Activated T-helper 9 cell treated with anti-CD3 and anti-CD28 coated beads, Interleukin-2, amount 50 U/mL, for 16 hours (primary cell): ENCODE measurements at places on chromosomes 6 and 20.
A peak's percentile ranks its signal among the peaks of the same experiment; 100 is the strongest.

DNA sequence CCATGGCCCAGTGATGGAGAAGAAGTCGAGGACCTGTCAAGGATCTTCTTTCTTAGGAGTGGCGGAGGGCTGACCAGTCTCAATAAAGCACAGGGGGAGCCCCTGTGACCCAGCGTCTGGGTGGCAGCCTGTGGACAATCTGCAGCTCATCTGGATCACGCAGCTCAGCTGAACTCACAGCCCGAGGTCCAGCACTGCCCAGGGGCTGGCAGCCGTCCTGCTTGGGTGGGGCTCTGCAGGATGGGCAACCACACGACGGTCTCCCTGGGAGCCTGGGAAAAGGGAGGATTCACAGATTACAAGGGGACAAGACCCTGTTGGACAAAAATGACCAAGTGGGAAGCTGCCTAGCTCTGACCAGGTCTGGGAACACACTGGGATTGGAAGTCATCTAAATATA lies 110.8 kb downstream of the MYLK4 start:
- DNase-seq: no peak

- DNase-seq: no peak
Observed at GRCh38 chr6:39330476-39330875, 8.0 kb upstream of the KCNK16 start.

GRCh38 chr20:101975-102374 lies 14.5 kb downstream of the DEFB125 start:
- DNase-seq: no peak

- peak; percentile 55 for DNase-seq
Observed at GRCh38 chr20:51624157-51624731, 81.7 kb upstream of the NFATC2 start.

DNA sequence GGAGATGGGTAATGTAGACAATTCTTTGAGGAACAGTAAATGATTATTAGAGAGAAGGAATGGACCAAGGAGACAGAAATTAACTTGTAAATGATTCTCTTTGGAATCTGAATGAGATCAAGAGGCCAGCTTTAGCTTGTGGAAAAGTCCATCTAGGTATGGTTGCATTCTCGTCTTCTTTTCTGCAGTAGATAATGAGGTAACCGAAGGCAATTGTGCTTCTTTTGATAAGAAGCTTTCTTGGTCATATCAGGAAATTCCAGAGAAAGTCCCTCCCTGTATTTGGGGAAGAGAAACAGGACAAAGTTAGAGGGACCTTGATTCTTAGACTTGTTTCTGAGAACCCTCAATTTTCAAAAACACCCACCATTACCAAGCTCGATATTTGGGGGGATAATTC lies 109.1 kb upstream of the PRSS16 start:
- DNase-seq: no peak

DNA sequence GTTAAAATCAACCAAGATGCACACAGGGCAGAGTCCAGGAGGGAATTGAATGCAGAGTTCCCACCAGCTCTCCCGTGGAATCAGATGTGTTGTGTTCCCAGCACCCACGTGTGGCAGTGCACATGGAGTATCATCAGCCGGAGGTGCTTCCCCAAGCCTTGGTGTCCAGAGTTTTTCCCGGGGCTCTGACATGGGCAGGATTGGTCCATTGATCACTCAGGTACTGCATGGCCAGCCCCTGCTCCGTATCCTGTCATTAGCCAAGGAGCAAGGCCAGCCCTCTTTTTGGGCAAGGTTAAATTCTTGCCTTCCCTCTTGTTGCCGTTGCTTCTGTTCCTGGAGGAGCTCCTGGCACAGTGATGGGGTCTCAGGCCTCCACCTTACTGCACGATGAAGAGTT lies 28.6 kb upstream of the SLC22A1 start:
- no peak for DNase-seq

GRCh38 chr20:63856098-63856511 lies 5.2 kb upstream of the ABHD16B start:
- DNase-seq: no peak

- DNase-seq: no peak
Observed at GRCh38 chr6:106586815-106587415, 42.4 kb downstream of the RTN4IP1 start.

DNA sequence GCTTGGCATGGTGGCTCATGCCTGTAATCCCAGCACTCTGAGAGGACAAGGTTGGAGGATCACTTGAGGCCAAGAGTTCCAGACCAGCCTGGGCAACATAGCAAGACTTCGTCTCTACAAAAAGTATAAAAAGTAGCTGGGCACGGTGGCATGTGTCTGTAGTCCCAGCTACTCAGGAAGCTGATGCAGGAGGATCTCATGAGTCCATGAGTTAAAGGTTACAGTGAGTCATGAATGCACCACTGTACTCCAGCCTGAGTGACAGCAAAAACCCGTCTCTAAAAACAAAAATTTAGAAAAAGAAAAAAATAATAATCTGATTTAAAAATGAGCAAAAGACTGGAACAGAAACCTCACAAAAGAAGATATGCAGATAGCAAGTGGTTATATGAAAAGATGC lies 279.7 kb downstream of the RNGTT start:
- DNase-seq: no peak

GRCh38 chr6:122472022-122472340 lies 374 bp upstream of the SERINC1 start:
- no peak for DNase-seq

- DNase-seq: no peak
Observed at GRCh38 chr6:34771727-34772126, 14.4 kb downstream of the SNRPC start.

DNA sequence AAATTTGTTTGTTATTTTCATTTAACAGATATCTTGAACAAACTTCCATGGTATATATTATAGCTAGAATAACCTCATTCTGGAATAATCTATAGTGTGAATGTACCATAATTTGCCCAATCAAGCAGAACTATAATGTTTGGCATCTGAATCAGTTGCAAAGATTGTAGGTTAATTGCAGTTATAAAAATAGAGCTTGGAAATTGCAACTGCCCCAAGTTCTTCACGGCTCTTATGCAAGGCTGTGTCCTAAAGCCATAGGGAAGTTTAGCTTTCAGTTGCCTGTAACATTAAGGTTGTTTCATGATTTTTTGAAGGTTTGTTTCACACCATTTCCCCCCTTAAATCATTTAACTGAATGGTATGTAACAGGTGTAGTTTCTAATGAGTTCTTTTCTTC lies 19.4 kb downstream of the NQO2 start:
- DNase-seq: no peak

GRCh38 chr6:37236921-37237320 lies 20.7 kb upstream of the TBC1D22B start:
- DNase-seq: no peak

GRCh38 chr20:62814060-62814708 lies 2.7 kb upstream of the COL9A3 start:
- DNase-seq: no peak

GRCh38 chr20:3796477-3797225 lies 541 bp downstream of the CDC25B start:
- no peak for DNase-seq

DNA sequence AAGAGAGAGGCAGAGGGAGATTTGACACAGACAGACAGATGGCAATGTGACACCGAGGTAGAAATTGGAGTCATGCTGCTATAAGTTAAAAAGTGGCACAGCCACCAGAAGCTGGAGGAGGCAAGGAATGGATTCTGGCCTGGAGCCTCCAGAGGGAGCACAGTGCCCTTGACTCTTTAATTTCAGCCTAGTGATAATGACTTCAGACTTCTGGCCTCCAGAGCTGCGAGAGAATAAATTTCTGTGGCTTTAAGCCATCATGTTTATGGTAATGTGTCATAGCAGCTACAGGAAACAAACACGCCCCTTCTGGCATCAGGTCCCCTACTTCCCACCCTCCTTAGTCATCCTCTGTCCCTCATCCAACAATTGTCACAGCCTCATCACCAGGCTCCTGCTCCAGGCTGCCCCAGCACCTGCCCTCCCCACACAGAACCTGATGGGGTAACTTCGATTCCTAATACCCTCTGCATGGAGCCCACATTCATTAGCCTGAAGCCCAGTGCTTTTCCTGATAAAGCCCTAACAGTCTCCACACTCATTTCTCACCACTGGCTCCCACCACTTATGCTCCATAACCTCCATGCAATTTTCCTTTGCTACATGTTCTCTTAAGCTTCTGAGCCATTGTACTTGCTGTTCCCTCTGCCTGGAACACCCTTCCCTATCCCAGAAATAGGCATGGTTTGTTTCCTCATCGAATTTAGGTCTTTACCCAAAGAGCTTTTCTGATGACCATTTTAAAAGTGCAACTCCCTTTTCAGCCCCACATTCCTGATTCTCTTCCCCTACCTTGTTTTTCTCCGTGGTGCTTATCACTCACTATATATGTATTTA lies 69.7 kb upstream of the TOX2 start:
- DNase-seq: no peak

- no peak for DNase-seq
Observed at GRCh38 chr20:61442718-61443117, 190.7 kb downstream of the CDH4 start.

DNA sequence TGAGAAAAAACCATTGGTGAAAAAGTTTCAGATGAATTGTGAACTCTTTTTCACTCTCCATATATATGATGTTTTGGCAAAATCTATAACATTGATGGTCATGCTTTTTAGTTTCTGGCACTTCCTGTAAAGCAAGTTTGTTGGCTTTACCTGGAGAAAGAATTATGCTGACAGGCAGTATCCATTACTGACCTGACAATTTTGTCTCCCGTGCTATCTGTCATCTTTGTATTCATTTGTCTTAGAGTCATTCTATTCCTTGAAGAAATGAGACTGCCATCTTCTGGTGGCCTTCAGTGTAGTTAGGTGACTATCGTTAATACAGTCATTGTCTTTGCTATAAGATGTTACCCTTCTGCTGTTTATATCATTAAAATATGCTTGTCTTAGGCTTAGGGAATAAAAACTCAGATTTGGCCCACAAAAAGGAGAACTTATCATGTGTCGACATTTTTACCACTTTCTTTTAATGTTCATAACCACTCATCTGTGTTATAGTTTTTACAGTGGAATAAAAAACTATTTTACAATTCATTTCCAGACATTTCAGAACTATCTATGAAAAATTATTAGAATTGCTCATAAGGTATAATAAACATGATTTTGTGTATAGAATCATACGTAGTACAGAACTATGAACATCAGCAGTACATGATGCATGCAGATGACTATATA lies 707.0 kb downstream of the EPM2A start:
- DNase-seq: no peak

GRCh38 chr6:55069132-55069781 lies 105.1 kb upstream of the HCRTR2 start:
- DNase-seq: no peak

DNA sequence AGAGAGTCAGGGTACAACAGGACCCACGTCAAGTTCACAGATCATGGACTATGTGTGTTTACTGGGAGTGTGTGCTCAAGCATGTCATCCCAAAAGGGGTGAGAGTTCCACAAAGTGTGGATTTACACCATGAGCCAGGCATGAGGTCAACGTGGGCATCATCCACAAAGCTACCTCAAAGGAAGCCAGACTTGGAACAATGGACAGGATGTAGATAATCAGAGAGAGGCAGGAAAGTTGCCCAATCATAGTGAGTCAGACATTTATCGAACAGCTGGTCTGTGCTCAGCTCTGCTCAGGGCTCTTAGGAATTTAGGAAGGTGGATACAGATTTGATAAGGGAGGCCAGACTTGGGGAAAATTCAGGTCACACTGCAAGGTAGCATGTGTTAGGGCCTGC lies 317.2 kb upstream of the CDYL start:
- DNase-seq: no peak

DNA sequence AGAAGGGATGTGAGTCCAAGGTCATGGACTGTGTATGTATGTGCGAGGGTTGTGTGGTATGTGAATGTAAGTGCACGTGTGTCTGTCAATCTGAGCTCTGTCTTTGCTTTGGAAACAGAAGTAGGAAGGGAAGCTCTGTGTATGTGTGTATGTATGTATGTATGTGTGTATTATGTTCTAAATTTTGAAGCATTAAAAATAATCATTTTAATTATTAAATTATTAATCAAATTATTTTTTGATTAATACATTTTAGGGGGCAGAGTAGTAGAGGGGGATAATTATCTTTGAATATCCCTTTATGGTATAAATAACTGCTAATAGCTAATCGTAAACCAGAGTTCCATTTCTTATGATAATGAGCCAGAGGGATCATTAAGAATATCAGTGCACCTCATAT lies 42.8 kb downstream of the SH3BGRL2 start:
- DNase-seq: no peak

DNA sequence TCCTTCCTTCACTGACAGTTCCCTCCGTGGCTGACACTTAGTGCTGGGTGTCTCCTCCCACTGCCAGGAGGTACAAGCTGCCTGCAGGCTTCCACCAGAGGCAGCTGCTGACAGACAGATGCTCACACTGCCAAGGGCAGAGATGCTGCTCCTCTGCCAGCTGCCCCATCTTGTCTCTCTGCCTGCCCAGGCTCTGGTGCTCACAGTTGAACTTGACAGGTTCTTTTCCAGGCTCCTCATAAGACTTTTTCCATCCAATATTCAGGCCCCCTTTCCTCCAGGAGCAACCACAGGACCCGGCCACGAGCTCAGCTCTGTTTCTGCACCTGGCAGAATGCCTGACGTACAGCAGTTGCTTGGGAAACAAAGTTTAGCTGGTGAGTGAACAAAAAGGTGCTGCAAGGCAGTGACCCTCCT lies 79.8 kb downstream of the PSMB1 start:
- DNase-seq: no peak

GRCh38 chr20:49349694-49350252 lies 71.9 kb upstream of the ZNFX1 start:
- no peak for DNase-seq

- no peak for DNase-seq
Observed at GRCh38 chr6:20542927-20543602, 8.8 kb downstream of the CDKAL1 start.

DNA sequence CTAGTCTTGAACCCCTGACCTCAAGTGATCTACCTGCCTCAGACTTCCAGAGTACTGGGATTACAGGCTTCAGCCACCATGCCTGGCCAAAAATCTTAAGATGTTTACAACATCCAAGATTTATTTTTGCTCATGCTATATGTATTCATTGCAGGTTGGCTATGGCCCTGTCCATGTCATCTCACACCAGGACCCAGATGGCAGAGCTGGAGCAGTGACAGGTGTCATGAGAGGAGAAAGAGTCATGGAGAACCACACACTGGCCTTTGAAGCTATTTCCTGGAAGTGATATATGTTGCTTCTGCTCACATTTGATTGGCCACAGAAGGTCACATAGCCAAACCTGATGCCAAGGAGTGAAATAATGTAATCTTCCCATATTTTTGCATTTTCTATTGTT lies 13.8 kb upstream of the DDR1 start:
- no peak for DNase-seq

DNA sequence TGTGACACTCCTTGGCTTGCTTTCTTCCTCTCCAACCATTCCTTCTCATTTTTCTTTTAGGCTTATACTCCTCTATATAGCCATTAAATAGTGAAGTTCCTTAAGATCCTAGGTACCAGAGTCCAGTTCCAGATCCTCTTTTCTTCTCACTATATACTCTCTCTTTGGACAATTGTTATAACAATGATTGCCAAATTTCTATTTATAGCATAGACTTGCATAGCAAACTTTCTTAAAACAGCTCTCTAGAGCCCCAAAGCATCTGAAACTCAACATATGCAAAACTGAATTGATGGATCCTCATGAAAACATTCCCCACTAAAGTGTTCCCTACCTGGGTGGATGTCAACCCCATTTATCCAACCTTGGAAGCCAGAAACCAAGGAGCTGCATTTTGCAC lies 13.4 kb downstream of the PHIP start:
- no peak for DNase-seq
